ENCODE measurements at places on chromosomes 7 and 10.
A peak's percentile ranks its signal among the peaks of the same experiment; 100 is the strongest.

GRCh38 chr10:119538632-119539358, 3.7 kb downstream of the RGS10 start:
- peak; percentile 42 for DNase-seq

DNA sequence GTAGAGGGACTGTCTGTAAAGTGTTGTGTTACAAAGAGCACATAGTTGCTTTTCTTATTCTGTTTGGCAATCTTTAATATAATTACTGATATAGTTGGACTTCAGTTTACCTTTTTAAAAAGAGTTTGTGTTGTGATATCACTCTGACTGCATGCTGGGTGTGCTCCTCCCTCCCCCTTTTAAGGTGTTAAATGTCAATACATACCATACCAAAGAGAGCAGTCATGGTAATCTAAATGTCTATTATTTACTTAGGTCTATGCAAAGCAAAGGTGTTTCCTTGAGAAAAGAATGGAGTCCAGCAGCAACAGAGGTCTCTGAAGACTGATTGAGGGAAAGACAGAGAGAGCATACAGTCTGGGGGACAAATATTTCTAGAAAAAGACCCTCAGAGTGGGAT, 275.1 kb upstream of the NRP1 start:
- DNase-seq: no peak

DNA sequence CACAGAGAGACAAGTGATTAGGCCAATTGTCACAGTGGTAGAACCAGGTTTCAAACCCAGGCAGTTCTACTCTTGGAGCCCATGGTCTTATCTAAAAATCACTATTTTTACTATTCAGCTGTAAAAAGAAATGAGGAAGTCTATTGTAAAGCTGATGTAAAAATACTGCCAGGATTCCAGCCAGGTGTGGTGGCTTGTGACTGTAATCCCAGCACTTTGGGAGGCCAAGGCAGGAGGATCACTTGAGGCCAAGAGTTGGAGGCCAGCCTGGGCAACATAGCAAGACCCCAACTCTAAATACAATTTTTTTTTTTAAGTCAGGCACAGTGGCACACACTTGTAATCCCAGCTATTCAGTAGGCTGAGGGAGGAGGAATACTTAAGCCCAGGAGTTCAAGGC, 40.4 kb downstream of the HIP1 start:
- no peak for DNase-seq

- no peak for DNase-seq
Observed at GRCh38 chr10:53025172-53025711, 252.7 kb upstream of the MBL2 start.

DNA sequence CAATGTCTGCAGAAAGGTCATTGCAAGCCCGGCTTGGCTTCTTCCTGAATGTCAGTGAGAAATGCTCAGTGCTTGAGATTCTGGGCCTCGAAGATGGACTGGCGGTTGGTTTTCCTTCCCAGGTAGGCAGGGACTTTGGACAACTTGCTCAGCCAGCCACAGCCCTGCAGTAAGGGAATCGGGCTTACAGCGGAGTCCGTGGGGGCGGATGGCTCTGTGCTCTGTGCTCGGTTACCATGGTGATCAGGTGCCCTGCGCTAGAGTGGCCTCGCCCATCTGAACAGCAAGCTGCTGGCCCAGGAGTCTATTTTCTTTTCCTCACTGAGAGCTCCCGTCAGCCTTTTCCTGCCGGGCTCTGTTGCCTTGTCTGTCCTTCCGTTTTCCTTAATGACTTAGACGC, 77.8 kb upstream of the SH2B2 start:
- DNase-seq: no peak

DNA sequence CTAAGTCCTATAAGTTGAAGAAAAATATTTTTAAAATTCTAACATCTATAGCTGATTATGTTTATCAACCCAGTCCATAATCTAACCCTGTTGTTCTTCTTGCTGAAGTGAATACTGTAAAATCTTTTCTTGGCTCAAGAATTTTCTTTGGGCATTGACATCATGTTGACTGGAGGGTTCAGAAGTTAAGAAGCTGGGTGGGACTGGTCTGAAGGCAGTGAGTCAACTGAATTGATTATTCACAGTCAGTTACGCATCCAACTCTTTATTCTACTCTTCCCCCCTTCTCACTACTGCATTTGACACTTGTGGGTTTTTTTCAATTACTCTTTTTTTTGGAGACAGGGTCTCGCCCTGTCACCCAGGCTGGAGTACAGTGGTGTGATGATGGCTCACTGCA, 31.0 kb downstream of the DENND2A start:
- DNase-seq: no peak

GRCh38 chr10:22831586-22831985, 96.3 kb upstream of the ARMC3 start:
- DNase-seq: no peak

GRCh38 chr7:105610165-105610930, 29.1 kb upstream of the EFCAB10 start:
- DNase-seq: no peak

DNA sequence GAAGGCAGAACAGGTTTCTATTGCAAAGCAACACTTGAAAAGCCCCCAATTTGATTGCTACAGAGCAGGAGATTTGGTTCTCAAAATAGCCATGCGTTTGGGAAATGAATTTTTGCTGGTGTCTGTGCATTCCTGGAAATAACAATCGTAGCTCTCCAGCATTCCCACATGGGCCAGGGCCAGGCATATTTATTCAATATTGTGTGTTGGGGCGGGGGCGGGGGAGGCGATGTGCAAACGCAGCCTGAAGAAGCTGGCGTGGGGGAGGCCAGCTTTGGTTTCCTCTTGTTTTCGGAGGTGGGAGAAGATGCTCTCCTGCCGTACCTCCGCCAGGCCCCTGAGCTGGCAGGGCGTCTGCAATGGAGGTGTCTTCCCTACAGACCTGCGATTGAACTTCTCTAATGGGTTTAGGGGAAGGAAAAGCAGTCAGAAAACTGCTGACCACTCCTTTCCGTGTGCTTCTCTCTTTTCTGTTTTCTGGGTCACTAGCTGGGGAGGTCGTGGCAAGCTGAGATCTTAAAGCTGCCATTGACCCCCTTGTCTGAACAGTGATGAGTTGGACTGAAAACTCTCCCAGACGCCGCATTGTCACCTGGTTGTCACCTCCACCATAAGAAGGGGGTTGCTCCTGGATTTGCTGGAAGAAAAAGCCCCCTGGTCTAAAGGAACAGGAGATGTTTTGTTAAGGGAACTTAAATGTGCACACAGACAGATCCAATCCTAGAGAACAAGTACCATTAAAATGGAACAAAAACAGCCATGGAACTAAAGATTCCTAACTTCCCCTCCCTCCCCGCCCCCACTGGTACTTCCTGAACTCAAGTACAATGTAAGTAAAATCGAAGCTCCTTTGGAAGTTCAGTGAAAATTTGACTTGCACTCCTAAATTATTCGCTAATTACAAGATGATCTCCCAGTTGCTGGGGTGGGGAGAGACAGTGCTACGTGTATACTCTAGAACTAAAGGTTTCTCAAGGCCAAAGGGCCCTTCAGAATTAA, 56.4 kb upstream of the HABP2 start:
- no peak for DNase-seq

GRCh38 chr7:2272031-2272430, 30.0 kb downstream of the NUDT1 start:
- DNase-seq: no peak

- no peak for DNase-seq
Observed at GRCh38 chr10:130804778-130805634, 506.5 kb downstream of the TCERG1L start.

DNA sequence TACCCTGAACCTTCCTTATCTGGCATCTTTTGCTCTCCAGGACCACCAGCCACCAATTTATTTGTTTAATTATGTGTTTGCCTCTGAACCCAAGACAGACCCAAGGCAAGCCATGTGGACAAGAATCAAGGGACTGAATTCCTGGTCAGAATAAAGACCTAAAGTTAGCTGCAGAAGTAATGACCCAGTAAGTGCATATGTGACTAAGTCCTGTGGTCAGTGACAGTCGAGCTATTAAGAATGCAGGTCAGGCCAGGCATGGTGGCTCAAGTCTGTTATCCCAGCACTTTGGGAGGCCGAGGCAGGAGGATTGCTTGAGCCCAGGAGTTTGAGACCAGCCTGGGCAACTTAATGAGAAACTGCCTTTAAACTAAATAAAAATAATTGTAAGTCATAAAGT, 139.4 kb downstream of the CCDC71L start:
- no peak for DNase-seq

GRCh38 chr7:31309407-31309806, 31.1 kb downstream of the NEUROD6 start:
- no peak for DNase-seq

DNA sequence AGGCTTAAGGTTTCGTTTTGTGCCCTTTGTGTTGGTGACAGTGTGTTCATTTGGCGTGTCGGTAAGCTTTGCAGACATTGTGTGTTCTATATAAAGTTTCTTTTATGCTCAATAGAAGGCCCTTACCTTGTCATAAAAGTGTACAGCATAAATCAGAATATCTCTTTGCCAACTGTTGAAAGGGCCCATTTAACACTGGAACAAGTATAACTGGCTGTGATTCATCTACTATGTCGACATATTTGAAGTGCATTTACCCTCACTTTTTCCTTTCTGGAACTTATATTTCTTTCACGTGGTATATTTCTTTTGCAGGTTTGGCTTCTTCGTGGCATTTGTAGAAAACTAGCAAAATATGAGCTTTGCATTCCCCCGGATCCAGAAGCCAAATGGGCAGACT, 32.7 kb downstream of the EEPD1 start:
- no peak for DNase-seq

- no peak for DNase-seq
Observed at GRCh38 chr10:127878475-127879055, 14.2 kb downstream of the CLRN3 start.

- DNase-seq: peak; percentile 71
Observed at GRCh38 chr10:22252224-22252800, 34.5 kb upstream of the EBLN1 start.

- DNase-seq: no peak
Observed at GRCh38 chr10:5648494-5649457, 17.6 kb downstream of the ASB13 start.

DNA sequence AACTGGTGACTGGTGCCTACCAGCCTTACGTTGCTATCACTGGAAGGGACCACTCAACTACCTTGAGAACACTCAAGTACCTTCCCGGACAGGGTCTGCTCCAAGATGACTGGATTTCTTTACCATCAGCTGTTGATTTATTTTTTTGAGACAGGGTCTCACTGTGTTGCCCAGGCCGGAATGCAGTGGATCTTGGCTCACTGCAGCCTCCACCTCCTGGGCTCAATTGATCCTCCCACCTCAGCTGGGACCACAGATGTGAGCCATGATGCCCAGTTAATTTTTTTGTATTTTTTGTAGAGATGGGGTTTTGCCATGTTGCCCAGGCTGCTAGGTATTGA, 45.2 kb upstream of the DLG5 start:
- no peak for DNase-seq

DNA sequence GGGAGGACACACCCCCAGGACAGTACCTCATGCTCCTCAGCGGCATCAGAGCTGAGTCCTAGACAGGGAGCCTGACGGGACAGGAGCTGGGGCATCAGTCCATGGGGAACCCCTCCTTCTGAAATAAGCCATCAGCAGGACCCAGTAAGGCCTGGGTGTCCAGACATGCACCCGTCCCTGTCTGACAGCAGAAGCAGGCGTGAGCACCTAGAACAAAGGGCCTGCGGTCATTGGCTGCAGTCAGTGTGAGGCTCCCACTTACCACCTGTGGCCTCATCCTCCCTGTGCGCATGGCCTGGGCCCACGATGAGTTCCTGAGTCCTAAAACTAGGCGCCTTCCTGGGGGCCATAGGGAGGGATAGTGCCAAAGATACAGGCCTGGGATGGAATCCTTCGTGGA, 484.7 kb downstream of the PTPRN2 start:
- no peak for DNase-seq

DNA sequence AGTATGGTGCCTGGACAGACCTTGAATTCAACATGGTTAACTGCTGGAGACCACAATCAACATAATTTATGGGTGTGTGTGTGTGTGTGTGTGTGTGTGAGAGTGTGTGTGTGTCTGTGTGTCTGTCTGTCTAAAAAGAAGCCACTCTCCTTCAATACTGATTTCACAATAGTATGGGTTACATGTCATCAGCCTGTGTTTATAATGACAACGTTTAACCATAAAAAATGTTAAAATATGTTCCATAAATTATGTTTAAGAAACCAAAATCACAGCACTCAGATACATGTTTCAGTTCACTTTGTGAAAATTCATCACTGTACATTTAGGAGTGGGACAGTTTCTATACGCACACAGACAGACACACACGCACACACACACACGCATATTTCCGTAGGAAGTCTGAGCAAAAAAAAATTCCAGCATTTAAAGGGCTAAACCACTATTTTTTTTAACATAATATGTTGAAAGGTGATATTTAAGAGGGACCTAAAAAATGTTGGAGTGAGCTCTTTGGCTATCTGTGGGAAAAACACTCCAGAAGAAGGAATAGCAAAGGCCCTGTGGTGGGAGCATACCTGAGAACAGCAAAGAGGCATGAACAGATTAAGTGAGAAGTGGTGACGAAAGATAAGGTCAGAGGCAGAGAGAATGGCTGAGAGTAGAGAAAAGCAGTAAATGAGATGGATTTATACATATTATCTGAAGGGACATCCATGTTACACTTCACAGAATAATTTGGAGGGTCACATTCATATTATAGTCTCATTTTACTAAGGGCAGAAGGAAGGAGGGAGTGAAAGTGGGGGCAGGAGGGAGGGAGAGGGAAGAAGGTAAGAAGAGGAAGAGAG, 10.9 kb downstream of the PDZD8 start:
- no peak for DNase-seq

- peak; percentile 26 for DNase-seq
Observed at GRCh38 chr7:71735961-71736556, 604.1 kb downstream of the GALNT17 start.

DNA sequence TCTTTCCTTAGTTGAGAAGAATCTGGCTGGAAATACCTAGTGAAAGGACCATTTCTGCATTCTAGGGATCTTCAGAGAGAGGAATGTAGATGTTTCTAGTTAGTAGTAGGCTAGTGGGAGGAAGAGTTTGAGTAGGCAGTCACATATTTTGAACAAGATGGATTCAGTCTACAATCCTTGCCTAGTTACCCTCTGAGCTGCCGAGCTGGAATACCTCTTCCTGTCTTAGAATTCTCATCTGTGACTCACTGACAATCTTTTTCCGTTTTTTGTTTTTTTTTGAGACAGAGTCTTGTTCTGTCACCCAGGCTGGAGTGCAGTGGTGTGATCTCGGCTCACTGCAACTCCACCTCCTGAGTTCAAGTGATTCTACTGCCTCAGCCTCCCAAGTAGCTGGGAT, 30.7 kb upstream of the PLPP4 start:
- no peak for DNase-seq

DNA sequence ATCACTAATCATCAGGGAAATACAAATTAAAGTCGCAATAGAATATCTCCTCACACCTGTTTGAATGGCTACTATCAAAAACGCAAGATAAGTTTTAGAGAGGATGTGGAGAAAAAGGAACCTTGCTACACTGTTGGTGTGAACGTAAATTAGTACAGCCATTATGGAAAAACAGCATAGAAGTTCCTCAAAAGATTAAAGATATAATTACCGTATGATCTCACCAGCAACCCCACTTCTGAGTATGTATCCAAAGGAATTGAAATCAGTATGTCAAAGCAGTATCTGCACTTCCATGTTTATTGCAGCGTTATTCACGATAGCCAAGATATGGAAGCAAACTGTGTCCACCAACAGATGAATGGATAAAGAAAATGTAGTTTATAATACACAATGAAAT, 164.4 kb downstream of the ZNF365 start:
- no peak for DNase-seq
